NCI-H1694 (cell line): ENCODE measurements at places on chromosomes 7 and 10.

- DNase-seq: no peak
These were observed 116.8 kb upstream of the INHBA start for GRCh38 chr7:41819645-41820044.

GRCh38 chr7:98317366-98318040 is 36.0 kb downstream of the BRI3 start:
- DNase-seq: no peak

- no peak for DNase-seq
These were observed 1.9 kb upstream of the MYH16 start for GRCh38 chr7:99270702-99271101.

DNA sequence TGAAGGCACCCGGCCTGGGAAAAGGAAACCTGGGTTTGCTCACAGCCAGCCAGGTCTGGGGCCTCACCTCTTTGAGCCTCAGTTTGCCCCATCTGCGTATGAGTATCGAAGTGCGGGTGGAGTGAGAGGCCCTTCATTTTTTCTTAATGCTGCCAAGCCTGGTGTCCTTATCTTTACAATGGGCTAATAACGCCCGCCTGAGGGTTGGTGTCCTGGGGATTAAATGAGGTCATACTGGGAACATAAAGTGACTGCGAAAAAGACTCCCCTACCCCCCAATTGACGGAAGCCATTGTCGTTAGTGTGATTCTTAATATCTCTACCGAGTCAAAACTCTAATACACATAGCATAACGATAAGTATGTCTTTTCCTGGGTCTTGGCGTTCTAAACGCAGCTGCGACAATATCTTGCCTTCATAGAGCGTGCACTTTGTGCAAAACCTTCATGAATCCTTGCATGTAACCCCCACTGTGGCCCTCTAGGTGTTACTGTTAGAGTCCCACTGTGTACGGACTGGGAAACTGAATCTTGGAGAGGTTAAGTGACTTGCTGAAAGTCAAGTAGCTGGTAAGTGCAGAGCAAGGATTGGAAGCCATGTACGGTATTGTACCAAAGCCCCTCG is 11.4 kb upstream of the GRB10 start:
- DNase-seq: no peak

DNA sequence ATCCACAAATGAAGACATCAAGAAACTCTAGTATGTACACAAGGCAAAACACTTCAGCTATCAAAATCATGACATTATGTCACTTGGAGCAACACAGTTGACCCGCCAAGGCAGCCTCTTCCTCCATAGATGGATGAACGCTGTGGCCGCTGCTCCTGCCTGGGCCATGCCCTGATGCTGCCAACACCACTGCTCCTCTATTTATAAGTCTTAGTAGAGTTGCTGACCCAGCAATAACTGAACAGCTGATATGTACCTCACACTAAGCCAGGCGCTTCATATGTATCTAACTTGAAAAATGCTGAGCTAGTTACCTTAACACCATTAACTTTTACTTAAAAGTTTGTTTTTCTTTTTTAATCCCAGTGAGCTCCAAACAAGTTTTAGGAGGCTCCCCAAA is 131.9 kb downstream of the LYZL1 start:
- no peak for DNase-seq

DNA sequence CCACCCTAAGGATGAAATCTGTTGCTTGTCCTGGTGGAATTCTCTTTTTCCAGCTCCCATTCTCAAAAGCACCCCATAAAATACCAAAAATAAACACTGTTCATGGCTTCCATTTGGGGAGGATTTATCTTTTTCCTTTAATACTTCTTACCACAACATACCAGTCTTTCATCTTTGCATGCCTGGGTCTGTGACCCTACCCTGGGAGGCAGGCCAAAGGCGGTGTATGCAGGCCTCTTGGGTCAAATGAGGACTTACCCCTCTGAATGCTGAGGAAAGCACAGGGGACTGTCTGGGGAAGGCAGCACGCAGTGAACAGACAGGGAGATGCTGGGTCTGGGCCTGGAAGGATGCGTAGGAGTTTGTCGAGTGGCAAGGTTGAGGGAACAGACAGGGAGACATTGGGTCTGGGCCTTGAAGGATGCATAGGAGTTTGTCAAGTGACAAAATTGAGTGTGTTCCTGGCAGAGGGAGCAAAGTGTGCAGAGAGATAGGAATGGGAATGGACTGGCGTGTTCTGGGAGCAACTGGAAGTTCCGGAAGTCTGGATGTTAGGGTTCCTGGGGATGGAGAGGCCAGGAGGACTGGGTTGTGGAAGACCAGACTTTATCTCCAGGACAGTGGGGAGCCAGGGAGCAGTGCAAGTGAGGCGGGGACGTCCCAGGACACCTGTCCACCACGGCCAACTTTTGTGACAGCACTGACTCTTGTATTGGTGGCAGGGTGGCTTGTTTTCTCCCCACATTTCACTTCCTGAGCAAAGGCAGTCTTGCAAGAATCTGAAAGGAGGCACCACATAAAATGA is 40.8 kb downstream of the MYL10 start:
- no peak for DNase-seq

GRCh38 chr7:91717681-91718470 is 162.6 kb downstream of the MTERF1 start:
- no peak for DNase-seq
